Stimulated activated CD8-positive, alpha-beta memory T cell treated with anti-CD3 and anti-CD28 coated beads, Interleukin-4, amount 100 ng/mL, for 24 hours (primary cell): ENCODE measurements at places on chromosomes 16 and 17.

DNA sequence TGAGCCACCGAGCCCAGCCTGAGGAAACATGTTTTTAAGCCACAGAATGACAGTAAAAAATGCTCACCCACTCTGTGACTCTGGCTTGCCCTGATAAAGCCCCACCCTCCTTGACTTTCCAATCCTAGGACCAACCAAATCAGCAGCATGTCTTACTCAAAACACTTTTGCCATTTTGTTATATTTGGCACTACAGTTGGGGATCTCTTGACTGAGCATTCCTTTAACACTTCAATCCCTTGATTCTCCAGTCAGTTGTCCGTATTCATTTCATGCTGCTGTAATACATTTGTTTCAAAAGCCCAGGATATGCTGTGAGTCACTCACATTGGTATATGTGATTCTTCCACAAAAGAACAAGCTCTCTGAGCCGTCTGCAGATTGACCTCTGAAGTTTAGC, 8.2 kb downstream of the MYH3 start:
- DNase-seq = no peak

GRCh38 chr17:13702266-13702665, 100.5 kb upstream of the HS3ST3A1 start:
- DNase-seq = no peak

DNA sequence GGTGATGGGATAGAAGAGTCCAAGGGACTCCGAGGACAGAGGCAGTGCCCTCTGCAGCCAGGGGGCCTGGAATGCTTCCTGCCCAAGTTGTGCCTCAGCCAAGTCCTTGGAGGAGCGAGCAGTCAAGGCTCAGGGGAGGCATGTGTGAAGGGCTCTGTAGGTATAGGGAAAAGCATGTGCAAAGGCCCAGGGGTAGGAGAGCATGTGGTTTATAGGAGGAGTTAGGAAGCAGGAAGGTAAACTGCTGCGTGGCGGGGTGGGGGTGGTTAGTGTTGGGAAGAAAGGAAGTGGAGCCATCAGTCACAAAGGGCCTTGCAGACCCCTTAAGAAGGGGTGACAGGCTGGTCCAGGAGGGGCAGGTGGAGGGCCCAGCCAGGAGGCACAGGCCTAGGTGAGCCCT, 7.2 kb downstream of the POLR3E start:
- DNase-seq = no peak

GRCh38 chr16:56793492-56793891, 63.6 kb downstream of the NUP93 start:
- no peak for DNase-seq

- no peak for DNase-seq
These were observed 42.9 kb upstream of the IL21R start for GRCh38 chr16:27359051-27359450.

DNA sequence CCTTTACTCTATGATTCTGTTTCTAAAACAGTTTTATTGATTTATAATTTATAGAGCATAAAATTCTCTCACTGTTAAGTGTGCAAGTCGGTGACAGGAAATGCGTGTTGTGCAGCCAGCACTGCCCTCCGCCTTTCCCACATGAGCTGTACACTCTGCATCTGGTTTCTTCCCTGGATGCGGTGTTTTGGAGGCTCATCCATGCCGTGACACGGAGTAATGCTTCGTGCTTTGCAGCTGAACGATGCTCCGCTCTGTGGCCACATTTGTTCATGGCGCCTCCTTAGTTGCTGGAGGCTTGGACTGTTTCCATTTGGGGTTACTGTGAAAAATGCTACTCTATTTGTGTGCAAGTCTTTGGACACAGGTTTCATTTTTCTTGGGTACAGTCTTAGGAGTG, 7.2 kb upstream of the IGFALS start:
- no peak for DNase-seq

DNA sequence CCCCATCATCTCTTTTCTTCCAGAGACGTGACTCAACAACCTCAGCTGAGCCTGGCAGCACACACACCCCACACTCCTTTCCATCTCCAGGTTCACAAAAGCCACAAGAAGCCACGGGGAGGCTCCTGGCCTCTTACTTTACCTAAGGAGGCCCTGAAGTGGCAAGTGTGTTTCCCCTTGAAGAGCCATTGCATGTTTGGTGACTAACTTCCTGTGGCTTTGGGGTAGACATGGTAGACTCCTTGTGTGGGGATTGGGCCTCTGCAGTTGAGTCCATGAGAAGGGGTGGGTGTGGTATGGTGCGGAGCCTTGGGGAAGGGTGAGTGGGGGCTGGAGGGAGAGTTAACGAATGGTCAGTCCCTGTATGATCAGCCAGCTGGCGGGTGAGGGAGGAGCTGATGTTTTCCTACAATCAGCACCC, 24.2 kb downstream of the SAP30BP start:
- peak; percentile 12 for DNase-seq

- DNase-seq = no peak
These were observed 4.0 kb upstream of the PERCC1 start for GRCh38 chr16:1426734-1427471.

DNA sequence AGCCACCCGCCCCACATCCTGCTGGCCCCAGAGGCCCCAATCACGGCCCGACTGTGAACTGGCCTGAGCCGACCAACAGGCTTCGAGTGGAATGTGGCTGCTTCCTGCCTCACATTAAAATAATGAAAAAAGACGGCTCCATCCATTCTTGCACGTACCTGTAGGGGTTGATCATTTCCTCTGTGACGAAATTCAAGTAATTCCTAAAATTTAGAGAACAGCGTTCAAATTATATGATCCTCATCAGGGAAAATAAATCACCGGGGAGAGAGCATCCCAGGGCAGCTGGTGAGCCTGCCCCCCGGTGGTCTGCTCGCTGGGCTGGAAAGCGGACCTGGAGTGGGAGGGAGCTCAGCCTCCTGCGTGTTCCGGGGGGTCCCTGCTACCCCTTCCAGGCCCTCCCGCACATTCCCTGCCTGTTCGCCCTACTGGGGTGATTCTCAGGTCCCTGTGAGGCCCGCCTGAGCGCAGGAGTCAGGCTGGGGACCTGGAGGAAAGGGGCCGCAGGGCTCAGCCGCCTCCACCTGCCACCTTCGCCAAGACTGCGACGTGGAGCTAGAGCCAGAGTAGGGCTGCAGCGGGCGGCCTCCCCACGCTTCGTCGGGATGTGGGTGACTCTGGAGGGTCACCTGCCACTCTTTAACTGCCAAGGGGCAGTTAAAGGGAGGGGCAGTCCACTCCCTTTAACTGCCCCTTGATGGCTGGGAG, 28.9 kb downstream of the SLC7A5 start:
- DNase-seq = no peak

DNA sequence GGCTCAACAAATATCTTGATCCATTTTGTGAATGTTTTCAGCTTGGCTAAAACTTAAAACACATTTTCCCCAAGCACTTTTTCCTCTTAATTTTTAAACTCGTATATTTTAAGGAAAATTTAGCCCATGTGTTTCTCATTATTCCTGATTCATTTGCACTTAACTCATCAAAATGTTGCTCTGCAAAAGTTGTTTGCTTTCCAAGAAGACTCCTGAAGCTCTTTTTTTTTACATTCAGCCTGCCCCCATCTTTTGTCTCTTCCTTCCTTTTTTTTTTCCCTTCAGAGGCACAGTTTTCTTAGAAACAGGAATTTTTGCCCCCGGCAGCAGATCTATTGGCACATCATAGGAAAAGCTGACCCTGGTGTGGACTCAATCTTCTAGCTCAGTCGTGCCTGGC, 155.0 kb upstream of the SALL1 start:
- DNase-seq = no peak

DNA sequence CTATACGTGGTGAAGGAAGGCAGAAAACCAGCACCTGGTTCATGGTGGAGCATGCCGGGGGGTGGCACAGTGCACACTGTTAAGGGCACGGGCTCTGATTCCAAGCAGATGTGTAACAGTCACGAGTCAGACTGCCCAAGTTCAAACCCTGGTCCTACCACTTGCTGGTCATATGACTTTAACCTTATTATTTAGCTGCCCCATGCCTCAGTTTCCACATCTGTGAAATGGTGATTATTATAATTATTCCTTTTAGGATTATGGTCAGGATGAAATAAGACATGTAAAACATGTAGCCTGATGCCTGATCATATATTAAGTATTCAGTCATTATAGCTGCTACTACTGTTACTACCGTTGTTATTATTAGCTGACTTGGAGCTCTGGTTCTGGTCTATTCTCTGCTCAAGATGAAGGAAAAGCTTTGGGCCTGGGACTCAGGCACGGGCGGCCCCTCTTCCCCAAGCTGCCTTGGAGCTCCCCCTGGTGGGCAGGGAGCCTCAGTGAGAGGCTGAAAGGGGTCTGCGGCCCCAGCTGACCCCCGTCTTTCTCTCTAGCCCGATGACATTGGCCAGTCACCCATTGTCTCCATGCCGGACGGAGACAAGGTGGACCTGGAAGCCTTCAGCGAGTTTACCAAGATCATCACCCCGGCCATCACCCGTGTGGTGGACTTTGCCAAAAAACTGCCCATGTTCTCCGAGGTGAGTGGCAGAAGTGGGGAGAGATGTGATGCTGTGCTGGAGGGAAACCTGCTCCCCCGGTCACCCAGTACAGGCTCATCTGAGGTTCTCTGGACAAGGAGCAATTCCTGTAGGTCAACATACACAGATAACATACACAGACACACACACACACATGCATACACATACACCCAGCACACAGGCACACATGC, 14.0 kb downstream of the NR1D1 start:
- peak; percentile 51 for DNase-seq

DNA sequence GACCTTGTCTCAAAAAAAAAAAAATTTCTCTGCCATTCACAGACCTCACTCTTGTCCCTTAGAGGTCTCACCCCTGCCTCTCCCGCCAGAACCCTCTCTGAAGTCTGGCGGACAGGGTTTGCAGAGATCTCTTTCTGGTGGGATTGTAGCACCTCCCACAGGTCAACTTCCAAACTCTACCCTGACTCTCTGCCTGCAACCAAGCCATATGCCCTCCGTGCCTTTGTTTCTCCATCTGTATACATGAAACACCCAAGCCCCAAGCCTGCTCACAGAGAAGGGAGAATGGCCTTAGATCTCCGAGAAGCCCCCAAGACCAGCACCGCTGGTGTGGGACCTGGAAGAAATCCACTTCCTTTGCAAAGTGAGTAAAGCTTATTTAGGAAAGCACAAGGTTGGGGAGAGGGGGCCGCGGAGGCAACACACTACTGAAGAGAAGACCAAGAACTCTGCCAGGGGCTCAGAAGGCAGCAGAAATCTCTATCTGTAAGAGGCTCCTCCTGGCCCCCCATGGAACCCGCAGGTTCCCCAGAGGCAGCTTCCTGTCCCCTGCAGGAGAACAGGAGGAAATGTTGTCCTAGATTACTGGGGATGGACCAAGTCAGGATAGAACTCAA, 219.9 kb downstream of the C16orf78 start:
- no peak for DNase-seq

GRCh38 chr16:89565506-89566372, 5.3 kb downstream of the RPL13 start:
- DNase-seq = peak; percentile 56

DNA sequence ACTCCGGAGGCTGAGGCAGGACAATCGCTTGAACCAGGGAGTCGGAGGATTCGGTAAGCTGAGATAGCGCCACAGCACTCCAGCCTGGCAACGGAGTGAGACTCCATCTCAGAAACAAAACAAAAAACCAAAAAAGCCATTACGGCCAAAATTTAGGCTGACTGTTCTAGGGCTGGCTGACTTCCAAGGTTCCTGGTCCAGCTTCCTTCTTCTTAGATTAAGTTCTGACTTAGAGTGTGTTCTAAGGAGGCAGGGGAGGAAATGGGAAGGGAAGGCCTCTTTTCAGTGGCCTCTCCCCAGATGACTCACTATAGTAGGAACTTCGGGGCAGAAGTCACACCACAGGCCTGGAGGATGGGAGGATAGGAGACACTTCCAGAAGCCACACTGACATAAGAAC, 27.7 kb upstream of the CLEC18B start:
- DNase-seq = no peak

- peak; percentile 65 for DNase-seq
These were observed 12.7 kb downstream of the SLC35B1 start for GRCh38 chr17:49694847-49695697.

GRCh38 chr16:4538350-4539235, at the start of gene CDIP1:
Gene CDIP1 (minus strand): TSS chr16:4538773. CDS start chr16:4514130, 24,643 bp downstream.
- peak; percentile 96 for DNase-seq

DNA sequence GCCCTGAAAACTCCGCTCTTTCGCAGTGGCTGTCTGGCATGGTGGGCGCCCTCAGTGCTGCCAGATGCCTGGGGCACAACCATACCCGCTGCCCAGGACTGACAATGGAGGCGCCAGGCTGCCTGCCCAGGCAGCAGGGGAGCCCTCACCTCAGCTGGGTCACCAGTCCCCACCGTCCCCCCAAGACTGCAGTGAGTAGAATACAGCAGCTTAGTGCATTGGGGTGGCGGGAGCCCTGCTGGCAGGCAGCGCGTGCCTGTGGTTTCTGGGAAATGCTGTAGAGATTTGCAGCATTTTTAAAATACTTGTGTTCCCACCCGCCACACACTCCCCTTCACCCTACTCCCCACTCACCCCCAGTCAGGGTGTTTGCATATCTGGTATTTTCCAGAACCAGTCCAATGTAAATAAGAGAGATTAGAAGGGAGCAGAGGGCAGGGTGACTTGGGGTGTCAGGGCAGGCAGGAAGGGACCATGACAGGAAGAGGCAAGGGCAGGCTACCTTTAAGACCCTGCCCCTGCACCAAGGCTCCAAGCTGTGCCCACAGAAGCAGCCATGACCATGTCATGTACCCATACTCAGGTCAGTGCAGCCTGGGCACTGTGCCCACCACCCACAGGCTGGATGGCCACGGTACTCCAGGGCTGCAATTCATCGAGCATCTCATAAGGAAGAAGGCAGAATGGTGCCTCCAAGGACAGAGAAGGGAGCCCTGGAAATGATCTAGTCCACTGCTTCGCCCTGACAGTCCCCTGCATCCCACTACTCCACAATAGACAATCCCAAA, 21.5 kb downstream of the MYO18A start:
- DNase-seq = no peak

DNA sequence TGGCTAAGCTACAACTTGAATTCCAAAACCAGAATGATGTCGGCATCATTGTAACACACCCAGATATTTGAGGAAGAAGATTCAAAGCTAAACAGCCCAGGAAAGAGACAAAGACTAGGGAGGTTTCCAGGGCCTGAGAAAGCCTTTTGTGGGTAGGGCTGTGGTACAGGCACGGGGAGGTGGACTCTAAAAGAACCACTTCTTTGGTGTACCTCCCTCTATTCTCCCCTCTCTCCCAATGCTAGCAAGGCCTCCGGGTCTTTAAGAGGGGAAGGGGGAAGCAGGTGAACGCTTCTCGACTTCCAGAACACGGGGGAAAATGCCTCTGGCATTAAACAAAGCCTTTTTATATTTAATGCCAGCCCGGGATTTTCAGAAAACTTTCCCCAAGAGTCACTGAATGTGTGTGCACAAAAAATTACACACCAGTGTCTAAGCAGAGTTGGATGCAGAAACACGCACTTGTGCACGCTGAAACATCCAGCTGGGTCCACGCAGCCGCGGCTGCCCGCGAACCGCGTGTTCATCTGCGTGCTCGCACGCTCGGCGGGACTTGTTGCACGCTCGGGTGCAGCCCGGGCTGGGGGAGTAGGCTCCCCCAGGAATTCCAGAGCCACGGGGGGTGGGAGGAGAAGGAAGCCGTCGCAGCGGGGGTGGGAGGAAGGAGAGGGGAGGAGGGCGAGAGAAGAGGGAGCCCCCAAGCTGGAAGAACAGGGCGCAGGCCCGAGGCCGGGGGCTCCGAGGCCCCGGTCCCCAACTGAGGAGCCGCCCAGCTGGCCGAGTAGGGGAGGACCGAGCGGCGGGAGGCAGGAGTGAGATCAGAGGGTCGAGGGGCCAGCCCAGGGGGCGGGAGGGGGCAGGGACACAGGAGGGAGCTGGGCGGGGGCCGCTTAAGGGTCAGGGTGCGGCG, 20.1 kb upstream of the ZNF423 start:
- DNase-seq = no peak
